ENCODE measurements at places on chromosomes 2 and 18.

DNA sequence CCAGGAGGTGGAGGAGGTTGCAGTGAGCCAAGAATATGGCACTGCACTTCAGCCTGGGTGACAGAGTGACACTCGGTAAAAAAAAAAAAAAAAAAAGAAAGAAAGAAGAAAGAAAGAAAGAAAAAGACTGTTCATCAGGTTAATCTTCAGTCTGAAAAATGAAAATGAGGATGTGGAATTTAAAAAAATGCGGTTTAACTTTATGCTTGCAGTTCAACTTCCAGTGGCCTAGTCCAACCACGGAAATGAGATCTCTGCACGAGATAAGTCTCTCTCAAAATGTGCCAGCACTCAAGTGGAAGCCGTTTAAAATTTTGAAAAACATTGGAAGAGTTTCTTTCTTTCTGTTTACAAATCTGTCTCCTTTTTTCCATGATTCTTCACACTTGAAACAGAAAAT, 112.1 kb downstream of the DOCK10 start:
- DNase-seq, result no peak

DNA sequence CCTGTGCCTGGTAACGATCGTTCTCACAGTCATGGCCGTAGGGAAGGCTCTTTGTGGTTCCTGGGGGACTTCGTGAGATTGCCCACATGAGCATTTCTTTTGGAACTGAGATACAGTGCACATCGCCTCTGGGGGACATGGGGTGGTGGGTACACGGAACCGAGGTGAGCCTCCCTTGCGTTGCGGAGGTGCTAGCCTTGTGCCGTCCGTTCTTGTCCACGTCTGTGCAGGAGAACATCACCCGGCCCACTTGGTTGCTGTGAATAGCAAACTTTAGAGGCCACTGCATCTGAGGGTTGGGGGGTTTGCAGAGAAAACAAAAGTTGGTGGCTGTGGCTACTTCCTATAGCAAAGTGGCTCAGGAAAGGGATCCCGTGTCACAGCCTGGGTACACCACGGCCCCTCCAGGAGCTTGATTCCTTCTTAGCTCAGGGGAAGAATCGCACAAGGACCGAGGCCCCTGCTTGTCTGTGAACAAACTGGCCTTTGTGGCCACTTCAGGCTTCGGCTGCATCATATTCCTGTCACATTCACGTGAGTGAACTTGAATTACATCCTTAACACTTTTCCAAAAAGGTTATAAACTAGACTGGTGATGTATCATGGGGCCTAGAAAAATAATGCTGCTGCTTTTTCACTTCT, 72.6 kb downstream of the LRRFIP1 start:
- DNase-seq, result no peak

GRCh38 chr18:51582551-51582950, 385.1 kb upstream of the MEX3C start:
- no peak for DNase-seq

DNA sequence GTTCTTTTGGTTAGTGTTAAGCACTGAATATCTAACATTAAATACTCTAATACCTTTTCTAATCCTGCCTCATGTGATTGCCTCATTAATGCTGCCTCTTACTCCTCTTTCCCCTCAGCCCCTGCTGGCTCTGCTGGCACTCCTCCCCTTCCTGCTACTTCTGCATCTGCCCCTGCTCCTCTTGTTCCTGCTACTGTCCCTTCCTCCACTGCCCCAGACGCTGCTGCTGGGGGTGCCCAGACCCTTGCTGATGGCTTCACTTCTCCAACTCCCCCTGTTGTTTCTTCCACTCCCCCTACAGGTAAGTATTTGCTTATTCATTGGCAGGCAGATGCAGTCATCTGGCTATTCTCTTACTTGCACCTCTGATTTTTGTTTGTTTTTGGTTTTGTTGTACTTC, 68.5 kb downstream of the ABI2 start:
- no peak for DNase-seq

- DNase-seq, result no peak
Measured at GRCh38 chr2:99928470-99929053, 213.8 kb downstream of the AFF3 start.

DNA sequence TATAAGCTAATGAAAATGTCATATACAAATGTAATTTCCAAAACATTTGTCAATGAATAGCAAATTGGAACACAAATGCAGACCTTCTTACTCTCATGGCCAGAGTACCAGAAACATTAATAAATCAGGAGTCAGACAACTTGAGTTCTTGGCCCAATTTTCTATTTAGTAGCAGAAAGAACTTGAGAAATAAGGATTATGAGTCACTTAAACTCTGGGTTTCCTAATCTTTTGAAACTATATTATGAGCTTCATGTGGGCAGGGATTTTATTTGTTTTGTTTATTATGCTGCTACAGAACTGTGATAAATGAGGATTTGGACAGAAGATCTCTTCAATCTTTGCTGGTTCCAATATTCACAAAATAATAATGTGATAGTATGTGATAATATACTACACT, 686.7 kb downstream of the NR4A2 start:
- no peak for DNase-seq

DNA sequence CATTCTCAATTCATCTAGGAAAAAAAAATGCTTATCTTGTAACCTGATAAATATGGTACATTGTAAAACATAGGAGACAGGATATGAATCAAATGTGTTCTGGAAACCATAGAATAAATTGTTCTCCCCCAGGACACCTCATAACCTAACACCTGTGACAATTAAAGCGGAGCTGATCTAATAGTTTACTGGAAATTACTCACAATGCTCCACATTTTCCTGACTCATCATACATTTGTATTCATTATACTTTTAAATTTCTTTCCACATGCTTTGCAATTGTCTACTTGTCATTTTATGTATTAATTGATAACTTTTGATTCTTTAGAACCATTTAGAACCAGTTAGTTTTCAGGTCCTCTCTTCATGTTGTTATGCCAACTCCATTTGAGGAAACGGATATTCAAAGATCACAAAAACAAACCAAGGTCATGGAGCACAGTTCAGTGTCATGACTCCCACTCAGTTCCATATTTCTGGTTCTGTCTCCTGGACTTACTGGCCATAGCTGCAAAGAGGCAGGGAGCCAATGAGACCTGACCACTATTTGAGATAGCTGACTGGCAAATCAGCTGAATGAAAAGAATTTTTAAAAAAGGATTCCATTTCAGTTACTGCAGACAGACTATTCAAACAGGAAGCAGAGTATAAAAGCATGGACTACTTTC, 128.5 kb downstream of the CALCRL start:
- DNase-seq, result no peak

DNA sequence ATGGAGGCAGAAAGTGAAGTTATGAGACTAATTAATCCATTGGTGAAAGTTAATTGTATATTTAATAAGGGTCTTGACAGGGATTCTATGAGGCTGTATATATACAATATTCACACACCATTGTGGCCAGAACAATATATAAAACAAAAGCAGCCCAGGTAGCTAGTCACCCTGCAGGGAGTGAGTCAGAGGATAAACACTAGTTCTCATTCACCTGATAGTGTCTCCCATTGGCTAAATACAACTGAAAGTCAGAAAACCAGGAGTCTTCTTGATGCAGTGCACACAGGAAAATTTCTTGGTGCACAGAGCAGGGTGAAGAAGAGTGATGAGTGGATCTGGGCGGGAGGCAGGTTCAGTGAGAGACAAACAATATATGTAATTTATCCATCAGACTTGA, 465.2 kb downstream of the ERBB4 start:
- no peak for DNase-seq

GRCh38 chr2:195368249-195369217, 288.5 kb upstream of the SLC39A10 start:
- DNase-seq, result no peak

DNA sequence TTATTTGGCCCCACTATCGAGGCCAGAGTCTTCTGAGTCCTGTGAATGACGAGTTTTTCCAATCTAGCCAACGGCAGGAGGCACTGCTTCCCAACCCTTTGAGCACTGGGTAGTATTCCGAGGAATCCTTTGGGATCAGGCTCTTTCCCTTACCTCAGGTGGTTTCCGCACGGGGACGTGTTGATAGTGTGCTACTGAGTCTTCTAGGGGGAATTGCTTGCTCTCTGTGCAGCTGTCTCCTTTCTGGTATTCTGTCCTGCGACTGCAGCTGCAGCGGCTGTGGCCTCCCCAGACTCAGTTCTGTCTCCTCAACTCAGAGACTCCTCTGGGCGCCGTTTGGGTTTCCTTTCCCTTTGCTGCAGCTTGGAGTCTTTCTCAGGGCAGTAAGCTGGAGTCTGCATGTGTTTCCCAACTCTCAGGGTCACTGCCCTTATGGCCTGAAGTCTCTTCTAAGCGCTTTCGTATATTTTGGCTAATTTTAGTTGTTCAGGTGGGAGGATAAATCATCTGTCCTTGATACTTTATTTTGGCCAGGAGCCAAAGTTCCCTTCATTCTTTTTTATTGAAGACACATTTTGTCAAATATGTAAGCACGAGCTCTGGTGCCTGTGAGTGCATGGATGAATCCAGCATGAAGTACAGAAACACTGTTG, 118.4 kb downstream of the MAP4K4 start:
- DNase-seq, result no peak

DNA sequence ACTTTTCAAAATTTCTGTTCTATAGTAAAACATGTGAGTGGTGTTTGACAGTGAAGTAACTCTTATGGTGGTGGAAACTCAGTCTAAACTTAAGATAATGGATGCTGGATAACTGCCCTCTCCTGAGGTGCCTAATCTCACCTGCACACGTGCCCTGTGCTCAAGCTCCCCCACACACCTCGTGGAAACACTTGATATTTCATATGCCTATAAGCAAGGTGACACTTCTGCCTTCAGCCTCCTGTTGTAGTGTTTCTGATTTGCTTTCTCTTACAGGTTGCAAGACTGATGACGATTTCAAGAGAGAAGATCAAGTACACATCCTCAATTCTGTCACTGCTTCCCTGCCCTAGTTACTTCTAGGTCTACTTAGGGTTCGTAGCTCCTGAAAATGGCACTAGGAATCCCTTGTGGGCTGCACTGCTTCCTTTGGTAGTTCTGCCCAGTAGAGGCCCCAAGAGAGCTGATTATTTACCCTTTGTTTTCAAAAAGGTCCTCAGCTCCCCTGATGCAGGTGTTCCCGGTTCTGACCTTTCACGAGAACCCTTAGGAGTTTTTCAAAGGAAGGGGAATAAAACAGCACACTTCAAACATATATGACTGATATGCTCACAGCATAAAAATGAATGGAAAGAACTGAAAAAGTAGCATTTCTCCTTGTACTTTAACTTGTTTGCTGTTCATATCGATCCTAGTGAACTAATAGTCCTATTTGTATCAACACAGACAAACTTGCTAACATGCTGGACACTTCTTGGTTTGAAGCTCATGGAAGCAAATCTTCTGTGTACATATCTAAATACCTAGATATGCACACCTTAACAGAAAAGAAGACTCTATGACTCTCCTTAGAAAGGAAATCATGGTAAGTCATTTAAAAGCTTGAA, 6.7 kb downstream of the CAVIN2 start:
- no peak for DNase-seq

GRCh38 chr2:188788621-188789020, 185.6 kb upstream of the COL3A1 start:
- no peak for DNase-seq

- DNase-seq, result no peak
Measured at GRCh38 chr2:66982766-66983165, 414.4 kb upstream of the ETAA1 start.

DNA sequence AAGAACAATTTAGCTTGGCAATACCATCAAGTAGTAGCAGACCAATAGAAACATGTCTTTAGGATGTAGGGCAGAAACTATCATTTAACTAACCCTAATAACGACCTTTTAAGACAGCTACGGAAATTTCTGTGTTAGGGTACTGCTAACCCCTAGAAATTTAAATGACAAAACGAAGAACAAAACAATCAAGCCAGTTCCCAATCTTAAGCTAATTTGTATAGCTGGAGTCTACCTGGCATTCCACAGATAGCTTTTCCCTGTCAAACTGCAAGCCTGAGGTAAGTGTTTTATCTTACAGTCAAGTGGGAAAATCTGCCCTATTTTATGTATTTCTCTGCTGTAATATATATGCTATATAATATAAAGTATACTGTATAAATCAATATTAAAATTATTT, 37.6 kb upstream of the CDKL4 start:
- no peak for DNase-seq
